ENCODE measurements at places on chromosomes 1 and 21.

GRCh38 chr1:224607188-224608148 lies 8.6 kb upstream of the CNIH3 start:
- DNase-seq: no peak

DNA sequence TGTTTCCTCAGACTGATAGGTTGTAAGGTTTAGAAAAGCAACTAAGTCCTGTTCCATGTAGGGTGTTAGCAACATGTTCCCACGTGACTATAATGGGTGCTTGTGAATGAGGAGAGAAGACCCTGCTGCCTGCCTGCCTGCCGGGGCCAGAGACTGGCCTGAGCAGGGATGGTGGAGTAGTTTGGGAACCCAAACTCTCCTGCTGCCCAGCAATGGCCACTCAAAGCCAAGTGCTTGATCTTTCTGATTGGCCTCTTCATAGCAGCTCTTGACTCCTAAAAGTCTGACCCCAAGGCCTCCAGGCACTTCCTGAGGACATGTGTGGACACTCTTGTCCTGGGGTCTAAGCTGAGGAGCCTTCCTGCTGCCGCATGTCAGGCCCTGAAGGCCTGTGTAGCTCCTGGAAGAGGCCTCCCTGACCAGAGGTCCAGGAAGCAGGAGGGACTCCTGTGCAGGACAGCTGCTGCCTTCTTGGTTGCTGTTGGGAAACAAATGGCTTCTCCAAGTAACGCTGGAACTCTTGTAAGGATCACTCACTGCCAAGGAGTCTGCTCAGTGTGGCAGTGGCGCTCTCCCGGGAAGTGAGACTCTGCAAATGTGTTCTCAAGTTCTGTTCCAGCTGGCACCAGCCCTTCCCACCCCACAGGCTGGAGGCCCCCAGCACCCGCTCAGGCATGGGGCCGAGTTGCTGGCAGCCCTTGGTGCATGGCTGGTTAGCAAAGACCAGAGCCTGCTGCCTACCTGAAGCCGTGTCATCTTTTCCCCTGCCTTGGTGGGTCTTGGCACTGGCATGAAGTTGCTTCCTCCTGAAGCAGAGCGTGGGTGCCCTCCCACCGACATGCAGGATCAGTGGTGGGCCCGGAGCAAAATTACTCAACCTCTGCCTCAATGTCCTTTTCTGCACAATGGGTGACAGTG lies 35.5 kb downstream of the MAN1C1 start:
- DNase-seq: no peak

- DNase-seq: no peak
These were observed 40.5 kb upstream of the FHAD1 start for GRCh38 chr1:15206418-15207030.

DNA sequence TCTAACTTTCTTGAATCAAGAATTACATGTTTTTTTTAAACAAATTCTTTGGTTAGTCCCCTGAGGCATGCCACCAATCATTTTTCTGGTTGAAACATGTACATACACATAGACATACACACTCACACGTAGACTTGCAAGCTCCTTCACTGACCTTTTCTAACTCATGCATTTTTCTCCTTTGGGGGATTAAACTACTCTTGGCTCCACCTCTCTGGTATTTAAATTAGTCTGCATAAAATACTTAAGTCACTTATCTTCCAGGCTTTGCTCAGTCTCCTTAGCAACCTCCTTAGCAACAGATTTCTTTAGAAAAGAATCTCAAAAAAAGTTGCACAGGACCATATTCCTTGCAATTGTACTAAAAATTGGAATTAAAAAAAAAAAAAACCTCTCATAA lies 440.9 kb upstream of the LRRC7 start:
- DNase-seq: no peak

DNA sequence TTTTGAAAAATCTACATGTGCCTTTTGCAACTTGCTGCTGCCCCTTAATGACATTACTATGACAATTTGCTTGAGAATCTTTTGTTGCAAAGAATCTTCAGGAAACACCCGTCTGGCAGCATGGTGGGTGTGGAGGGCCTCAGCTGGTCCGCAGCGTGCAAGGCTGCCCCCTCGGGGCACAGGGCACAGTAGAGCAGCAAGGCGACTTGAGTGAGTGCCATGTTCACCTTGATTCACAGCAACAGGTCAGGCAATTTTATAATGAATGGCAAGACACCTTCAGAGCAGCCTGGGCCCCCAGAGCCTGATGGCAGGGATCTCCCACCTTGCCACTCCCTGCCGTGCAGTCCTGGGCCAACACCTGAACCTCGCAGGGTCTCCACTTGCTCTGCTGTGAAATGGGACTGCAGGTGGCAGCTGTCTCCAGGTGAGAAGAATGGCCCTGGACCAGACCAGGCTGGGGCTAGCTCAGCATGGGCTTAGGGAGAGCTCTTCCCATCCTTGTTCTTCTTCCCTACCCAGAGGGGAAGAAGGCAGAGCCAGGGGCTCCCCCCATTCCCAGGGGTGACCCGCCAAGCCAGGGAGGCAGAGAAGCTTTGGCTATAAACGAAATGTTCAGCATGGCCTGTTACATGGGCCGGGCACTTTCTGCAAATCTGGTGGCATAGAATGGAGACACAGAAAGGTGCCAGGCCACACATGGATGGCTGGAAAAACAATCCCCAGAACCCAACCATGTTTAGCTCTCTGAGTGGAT lies 34.5 kb upstream of the ACTRT2 start:
- no peak for DNase-seq

- no peak for DNase-seq
These were observed 1.4 kb upstream of the DPM3 start for GRCh38 chr1:155141749-155142148.

DNA sequence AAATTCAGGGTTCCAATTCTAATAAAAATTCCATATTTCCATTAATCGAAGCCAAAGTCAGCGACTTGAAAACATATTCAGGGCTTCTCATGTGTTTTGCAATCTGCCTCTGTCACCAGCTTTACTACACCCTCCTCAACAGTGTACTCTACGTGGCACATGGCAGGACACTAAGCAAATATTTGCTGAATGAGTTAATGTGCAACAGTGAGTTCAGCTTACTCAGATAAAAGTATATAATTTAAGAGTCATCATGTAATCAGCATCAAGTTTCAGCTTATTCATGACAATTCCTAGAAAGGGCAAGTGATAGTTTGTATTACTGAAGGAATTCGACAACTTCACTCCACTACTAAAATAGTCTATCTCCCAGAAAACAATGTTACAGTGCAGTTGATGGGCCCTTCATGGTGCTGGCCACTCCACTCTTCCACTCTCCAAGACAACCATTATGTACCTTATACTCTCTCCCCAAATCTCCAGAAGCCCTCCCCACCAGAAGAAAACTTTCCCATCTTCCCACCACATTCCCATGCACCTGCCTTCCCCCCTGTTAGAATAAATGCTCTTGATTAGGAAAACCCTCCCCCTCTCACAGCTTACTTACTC lies 97.3 kb downstream of the TTLL7 start:
- DNase-seq: no peak

DNA sequence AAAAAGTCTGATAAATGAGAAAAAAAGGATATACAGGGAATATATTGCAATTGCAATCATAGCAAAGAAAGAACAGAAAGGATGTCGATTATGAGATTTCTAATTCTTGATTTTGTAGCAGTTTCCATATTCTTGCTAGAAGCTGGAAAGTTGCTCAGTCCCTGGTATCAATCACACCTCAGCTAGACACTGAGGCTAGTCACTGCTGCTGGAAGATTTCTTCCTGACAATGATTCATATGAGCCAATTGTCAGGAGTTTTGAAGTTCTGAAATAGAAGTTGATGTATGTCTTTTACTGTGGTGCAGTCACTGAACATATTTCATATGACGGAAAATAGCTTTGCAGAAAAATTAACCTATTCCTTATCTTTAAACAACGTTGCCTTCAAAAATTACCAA lies 208.4 kb upstream of the C1orf105 start:
- no peak for DNase-seq

GRCh38 chr1:117067533-117068370 lies 7.6 kb downstream of the TTF2 start:
- DNase-seq: peak; percentile 42

DNA sequence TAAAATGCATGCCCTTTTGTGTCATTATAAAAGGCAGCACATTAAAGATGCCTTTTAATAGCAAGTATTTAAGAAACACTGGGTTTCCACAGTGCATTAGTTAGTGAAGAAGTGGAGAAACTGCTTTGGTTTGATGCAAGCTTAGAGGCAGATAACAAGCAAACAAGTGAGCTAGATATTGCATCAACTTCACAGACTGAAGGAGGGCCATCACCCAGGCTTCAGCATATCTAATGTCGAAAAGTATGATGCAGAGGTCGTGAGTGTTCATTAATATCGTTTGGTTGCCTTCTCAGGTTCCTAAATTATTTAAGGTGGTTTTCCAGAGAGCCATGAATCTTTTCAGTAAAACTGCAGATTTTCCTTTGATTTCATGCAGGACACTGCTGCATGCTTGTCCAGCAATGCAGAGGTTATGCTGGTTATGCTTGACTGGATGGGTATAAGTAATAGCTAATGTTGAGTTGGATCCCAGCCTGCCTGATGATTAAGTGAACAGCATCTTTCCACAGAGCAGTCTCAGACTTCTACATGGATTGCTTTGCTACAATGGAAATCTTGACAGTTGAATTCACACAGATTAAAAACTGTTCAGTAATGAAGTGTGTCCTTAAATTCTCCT lies 69.7 kb upstream of the IPO9 start:
- DNase-seq: no peak

DNA sequence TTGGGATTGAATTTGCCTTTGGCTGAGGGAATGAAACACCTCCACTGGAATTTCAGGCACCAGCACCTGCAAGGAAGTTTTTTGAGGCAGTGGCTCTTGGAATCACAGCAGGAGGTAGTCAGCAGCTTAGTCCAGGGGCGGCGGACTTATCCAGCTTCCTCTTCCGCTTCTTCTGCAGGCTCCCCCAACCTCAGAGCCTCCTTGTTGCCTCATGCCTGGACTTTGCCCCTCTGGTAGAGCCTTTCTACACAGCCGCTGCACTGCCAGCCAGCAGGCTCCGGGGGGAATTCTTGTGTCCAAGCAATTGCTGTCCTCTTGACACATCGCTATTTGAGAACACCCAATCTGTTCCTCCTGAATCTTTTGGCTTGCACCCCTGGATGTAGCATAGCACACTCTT lies 4.4 kb upstream of the RHEX start:
- DNase-seq: no peak

GRCh38 chr1:153251087-153251486 lies 8.4 kb upstream of the LORICRIN start:
- DNase-seq: no peak

DNA sequence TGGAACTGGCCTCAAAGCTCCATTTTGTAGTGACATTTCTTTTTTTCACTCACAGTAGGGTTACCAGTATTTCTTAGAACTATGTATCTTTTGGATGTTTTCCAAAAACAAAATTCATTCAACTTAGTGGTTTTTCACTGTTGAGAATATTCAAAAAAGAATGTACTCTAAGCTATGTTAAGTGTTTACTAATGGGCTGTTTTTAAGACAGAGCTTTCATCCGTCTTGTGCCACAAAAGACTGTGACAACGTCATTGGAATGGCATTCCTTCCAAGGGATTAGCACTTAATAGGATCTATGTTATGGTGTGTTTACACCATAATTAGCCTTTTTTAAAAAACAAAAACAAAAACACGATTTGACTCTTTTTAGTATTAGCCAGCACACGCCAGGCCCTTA lies 66.8 kb downstream of the TTC3 start:
- no peak for DNase-seq

DNA sequence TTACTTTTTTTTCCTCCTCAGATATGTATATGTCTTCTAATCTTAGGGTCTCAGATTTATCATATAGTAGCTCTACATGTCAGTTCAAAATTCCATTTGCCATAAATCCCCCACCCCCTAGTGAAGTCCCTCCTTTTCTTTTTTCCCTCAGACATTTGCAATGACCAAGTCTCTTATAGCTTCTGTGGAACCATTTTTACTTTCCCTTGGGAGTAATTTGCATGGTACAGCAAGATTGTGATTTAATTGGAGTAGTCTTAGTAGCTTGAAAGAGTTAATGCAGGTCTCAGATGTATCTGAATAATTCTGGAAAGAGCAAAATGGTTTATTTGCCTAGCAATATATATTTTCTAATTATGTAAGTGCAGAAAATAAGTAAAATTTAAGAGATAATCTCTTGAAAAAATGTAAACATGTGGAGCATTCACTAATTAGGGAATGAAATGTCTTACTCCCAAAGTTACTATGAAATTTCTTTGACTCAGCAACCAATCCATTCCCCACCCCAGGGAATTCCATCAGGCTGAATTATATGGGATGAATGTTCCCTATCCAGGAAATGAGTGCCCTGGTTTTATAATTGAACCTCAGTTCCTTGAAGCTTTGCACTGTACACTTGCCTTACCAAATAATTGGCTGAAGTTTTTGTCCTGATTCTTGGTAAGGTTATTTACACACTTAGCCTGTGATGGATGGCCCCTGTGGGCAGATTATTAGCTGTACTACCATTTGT lies 267.0 kb downstream of the DNM3 start:
- DNase-seq: no peak

- DNase-seq: no peak
These were observed 40.2 kb upstream of the IL10 start for GRCh38 chr1:206812471-206812870.

GRCh38 chr1:33470495-33471012 lies 1.9 kb upstream of the ZSCAN20 start:
- DNase-seq: peak; percentile 63

- no peak for DNase-seq
These were observed 33.6 kb upstream of the FOXE3 start for GRCh38 chr1:47382399-47382983.

DNA sequence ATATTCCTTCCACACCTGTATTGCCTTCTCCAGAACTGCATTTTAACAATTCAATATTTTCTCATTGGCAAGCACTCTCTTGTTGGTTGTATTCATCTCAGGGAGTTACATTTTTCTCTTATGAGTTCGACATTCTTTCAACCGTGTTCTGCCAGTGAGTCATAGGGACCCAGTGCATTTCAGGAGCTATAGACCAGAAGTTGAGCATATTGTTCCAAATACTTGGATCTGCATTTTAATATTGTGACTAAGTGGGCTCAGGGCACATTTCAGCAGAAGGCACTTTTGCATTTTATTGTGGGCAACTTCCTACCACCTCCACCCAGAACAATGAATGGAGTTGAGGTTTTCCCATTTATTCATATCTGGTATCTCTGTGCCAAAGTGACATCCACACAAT lies 132.8 kb downstream of the TNFSF18 start:
- DNase-seq: no peak

- DNase-seq: no peak
These were observed 41.5 kb downstream of the IER5 start for GRCh38 chr1:181129771-181130606.

DNA sequence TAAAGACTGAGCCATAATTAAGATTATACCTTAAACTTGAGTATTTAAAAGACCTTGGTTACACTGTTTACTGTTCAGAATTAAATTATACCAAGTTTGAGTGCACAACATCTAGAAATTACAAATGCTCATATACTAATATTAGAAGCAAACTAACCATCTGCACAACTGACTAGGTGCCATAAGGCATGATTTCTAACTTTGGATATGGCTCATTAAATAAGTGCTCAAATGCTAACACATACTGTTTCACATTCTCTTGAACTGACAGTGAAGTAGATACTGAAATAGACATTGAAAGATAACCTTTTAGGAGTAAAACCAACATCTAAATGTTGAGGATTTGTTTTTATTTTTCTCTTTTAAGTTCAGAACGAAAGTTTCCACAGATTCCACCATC lies 74.1 kb downstream of the PRKAA2 start:
- no peak for DNase-seq
